HCT116 (cell line): ENCODE measurements at places on chromosomes 5 and 9.

GRCh38 chr5:134371834-134372340 is 518 bp downstream of the UBE2B start:
- no peak for DNase-seq

- no peak for DNase-seq
These were observed 33.9 kb downstream of the HACD4 start for GRCh38 chr9:20997503-20998076.

GRCh38 chr5:143889986-143890385 is 78.0 kb downstream of the HMHB1 start:
- no peak for DNase-seq

- DNase-seq: no peak
These were observed 9.7 kb downstream of the TERT start for GRCh38 chr5:1285141-1285540.

DNA sequence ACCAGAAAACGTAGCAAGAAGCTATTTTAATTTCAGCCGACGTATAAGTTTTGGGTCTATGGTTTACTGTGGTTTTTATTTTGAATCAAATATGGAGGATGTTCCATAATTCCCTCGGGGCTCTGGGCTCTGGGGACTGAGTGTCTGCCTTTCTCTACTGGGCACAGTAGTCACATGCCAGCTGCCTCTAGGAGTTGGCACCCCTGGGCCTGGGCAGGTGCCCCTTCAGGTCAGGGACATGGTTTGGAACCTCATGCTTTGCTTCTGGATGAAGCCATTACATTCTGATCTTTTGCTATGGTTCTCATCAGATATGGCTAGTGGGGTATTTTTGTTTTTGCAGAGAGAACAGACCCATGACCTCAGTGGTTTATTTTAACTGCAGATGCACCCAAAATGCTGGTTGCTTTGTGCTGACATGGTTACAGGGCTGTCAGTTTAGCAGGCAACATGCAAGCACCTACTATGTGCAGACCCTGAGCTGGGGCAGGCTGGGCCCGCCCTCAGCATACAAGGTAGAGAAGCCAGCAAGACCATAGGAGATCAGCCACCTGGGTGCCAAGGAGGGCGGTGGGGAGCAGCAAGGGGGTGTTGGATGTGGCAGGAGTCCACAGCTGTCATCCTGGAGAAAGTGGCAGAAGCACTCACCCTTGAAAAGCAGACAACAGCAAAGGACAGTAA is 54.5 kb upstream of the PSD2 start:
- no peak for DNase-seq

GRCh38 chr9:35001285-35001677 is 11.7 kb downstream of the DNAJB5 start:
- DNase-seq: no peak

- DNase-seq: no peak
These were observed 27.1 kb downstream of the RUFY1 start for GRCh38 chr5:179577286-179577960.

- DNase-seq: no peak
These were observed 335.7 kb downstream of the NSG2 start for GRCh38 chr5:174381241-174381640.

DNA sequence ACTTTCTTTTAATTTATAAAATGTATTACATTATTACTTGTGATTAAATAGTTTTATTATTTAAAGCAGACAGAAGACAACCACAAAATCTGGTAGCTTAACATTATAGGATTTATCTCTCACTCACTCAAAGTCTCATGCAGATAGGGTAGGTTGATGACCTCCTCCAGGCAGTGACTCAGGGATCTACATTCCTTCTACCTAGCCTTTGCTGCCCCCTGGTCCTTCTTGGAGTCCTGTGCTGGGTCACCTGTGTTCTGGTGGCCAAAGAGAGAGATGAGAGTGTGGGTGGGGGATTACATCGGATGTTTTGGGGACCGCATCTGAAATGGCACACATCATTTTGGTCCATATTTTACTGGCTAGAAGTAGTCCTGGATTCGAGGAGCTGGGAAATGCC is 95.7 kb upstream of the CTSL start:
- DNase-seq: no peak

- DNase-seq: no peak
These were observed 75.9 kb upstream of the ADAMTSL1 start for GRCh38 chr9:18398038-18398437.

DNA sequence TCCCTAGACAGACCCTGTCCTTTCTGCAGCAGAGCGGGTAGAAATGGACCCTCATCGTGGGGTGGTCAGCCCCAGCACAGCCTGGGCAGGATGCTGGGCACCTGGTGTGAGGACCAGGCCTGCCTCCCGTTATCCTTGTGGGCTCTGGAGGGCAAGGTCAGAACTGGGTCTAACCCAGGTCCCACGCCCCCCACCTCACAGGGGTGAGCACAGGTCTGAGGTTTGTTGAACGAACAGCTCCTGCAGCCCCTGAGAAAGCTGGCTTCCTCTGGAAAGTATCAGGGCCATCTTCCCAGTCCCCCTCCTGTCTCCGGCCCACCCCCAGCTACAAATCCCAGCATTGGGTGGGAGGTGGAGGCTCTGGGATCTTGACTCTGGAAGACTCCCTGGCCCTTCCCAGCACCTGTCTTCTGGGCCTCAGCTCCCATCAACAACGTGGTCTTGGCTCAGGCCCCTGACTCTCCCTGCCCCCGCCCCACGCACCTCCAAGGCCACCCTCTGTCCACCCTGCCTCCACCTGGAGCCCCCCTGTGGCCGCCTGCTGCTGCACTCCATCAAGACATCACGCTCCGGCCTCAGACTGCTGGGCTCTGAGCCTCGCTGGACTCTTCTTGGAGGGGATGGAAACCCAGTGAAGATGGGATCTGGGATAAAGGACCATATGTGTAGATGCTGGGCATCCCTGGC is 30.1 kb upstream of the CNOT6 start:
- DNase-seq: no peak

DNA sequence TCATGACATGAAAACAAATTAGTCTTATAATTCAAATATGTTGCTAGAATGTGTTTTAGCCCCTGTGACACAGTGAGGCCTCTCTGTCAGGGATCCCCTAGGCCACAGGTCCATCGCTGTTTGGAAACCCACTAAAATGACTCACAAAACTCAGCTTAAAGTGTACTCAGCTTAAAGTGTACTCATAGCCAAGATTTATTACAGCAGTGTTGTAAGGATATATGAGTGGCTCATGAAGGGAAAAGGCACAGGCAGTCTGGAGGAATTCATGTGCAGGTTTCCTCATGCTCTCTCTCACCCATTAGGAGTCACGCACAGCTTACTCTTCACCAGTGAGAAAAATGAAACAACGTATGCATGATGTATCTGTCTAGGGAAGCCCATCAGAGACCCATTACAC is 24.4 kb upstream of the TGFBI start:
- no peak for DNase-seq

DNA sequence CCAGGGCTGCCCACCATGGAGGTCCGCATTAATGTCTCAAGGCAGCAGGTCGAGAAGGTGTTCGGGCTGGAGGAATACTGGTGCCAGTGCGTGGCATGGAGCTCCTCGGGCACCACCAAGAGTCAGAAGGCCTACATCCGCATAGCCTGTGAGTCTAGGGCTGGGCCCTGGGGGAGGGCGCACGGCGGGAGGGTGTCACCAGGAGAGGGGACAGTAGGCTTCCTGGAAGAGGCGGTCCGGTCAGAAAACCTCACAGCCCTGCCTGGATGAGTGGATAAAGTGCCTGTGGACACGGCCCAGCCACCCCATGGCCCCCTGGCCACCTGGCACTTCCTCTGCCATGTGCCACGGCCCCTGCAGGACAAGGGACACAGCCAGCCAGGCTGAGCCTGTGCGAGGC is 31.0 kb downstream of the HK3 start:
- DNase-seq: no peak

GRCh38 chr9:89489548-89490530 is 8.1 kb downstream of the SEMA4D start:
- no peak for DNase-seq

- no peak for DNase-seq
These were observed 398.0 kb downstream of the PSAT1 start for GRCh38 chr9:78694974-78695373.

DNA sequence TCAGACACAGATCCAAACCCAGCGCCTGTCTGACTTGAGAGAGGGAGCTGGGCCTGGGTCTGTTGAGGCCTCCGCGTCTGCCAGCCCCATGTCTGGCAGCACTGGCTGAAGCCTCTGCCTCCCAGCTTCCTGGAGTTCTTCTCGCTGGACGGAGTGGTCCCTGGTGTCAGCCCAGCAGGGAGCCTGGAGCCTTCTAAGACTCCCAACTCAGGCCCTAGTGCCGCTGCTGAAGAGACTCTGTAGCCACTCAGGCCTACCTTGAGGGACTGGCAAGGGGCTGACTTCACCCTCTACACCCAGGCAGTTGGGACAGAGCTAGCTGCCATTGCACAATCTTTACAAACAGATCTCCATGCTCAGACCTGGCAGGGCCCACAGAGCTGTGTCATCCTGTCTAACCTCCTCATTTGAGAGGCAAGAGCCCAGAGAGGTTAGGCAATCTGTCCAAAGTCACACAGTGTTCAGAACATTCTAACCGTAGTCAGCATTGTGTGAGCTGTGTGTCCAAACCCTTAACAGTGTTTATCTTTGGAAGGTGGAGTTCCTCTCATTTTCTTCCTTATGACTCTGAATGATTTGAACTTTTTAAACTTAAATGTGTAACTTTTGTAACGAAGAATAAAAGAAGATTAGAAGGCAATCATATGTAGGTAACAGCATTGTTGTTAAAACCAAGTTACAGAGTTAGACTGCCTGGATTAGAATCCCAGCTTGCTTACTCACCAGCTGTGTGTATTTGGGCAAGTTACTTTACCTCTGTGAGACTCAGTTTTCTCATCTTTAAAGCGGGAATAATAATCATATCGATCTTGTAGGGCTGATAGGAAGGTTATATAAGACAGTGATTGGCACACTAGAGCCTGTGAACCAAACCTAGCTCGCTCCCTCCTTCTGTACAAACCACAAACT is 4.6 kb upstream of the DUSP1 start:
- no peak for DNase-seq

DNA sequence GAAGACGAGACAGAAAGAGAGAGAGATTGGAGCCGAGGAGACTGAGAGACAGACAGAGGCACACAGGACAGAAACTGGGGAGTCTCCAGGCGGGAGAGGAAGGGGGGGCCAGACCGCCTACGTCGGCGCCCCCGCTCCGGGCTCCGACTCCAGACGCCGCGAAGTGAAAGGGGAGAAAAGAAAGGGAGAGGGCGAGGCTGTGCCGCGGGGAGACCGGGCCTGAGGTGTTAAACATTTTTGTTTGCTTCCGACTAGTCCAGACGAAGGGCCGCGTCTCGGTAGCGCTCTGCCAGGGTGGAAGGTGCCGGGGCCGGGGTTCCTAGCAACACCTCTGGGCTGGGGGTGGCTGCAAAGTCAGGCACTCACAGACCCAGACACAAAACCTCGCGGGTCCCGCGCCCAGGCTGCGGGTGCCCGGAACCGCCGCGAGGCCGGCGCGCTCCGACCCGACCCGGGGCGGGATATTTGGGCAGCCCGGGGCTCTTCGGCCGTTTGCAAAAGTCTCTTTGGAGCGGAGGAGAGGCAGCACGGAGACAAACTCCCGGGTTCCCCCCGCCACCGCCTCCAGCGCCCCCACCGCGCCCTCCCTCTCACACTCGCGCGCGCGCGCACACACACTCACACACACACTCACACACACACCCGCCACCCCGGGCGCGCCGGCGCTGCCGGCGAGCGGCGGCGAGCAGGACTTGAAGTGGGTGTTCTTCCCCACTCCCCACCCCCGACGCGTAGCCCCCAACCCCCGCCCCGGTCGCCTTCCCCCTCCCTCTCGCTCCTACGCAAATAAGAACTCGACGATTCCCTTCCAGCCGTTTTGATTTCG is 626 bp upstream of the FST start:
- no peak for DNase-seq

DNA sequence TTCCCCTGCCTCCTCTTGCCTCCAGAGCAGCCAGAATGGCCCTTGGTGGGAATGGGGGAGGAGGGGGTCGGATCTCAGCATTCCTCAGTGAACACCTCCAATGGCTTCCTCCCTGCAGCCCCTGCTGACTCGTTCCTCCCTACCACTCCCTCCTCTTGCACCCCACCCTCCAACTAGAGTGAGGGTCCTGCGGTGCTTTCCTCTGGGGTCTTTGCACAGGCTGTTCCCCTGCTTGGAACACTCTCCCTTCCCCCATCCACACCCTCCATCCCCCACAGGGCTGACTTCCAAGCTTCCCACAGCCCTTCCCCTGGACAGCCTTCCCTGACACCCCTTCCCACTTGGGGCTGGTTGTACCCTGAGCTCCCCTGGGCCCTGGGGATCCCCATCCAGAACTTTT is 70.4 kb upstream of the NEK6 start:
- no peak for DNase-seq

GRCh38 chr5:172150514-172151425 is 37.3 kb downstream of the STK10 start:
- no peak for DNase-seq

DNA sequence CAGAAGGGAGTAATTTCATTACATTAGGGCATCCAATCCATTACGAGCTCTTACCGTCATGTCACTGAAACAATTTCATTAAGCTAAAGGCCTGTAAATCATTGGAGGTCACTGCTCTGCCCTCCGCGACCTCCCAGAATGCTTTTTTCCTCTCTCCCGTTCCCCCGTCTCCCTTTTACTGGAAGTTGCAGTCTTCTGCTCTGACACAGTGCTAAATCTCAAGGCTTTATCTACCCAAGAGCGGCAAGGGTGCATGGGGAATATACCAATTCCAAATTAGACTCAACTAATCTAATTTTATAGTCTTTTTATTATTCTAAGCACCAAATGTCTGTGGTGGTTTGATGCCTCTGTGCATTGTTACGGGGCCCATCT is 265.7 kb upstream of the PANK3 start:
- DNase-seq: no peak

DNA sequence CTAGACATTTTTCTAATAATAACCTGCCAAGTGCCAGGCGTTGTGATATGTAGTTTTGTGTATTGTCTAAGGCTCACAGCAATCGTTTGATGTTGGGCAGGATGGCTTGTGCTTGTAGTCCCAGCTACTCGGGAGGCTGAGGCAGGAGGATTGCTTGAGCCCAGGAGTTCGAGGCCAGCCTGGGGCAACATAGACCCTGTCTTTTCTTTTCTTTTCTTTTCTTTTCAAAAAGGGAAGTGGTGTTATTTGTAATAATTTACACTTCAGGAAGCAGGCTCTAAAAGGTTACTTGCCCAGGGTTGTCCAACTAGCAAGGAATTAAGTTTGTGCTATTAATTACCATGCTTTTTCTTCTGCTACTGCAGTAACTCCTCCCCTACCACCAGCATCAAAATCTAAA is 3.2 kb downstream of the ZNF131 start:
- no peak for DNase-seq
